ENCODE measurements at places on chromosomes 1 and 21. TPM values are rescaled to one million over a fixed set of nuclear protein-coding genes. Genes with fewer than 3 reads are reported as not detected.

GRCh38 chr1:42145764-42146625, 7.2 kb upstream of the GUCA2B start:
- H3K36me3 ChIP-seq = no peaks in the 10 kb centered on the region
- H3K4me3 ChIP-seq = no peak overlapping the region
- DNase-seq = no peak
- peaks cover 17% of the 10 kb centered on the region for H3K27me3 ChIP-seq
- no peaks in the 10 kb centered on the region for H3K4me1 ChIP-seq

DNA sequence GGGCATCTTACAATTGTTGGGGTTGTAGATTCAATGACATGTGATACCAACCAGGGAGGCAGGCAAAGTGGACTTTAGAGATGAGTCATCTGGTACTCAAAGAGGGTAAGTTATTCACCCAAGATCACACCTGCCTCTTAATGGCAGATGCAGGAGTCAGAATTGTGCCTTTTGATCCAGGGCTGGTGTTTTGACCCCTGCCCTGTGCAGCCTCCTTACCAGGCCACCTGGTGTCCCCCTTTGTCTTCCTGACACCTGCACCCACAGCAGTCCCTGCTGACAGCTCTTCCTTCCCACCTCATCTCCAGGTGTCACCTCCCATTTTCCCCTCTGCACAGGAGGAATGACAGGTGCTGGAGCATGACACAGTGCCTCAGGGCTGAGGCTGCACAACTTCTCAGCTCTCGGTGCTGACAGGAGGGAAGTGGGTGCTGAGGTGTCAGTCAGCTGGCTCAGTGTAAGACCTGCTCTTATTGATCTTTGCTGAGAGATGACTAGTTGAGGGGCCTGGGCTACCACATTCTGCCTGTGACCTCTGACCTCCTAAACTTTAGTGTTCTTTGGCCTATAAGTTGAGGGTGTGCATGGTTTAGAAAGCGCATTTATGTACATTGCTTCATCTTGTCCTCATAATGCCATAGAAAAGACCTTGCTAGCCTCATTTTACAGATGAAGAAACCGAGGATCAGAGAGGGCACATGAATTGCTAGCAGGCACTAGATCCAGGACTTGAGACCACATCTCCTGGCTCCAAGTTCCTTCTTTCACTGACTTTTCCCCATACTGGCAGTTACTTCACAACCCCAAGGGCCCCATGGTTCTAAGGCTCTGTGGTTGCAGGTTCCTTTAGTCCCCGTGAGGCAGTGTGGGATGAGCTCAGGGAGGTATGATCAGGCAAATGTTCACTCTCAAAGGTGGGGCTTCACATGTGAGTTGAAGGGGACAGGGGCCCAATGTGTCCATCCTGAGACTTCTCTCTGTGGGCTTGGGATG, 31.3 kb downstream of the CACNA1E start:
- no peak for DNase-seq
- H3K4me1 ChIP-seq = no peaks in the 10 kb centered on the region
- no peaks in the 10 kb centered on the region for H3K36me3 ChIP-seq
- no peak overlapping the region for H3K4me3 ChIP-seq
- H3K27me3 ChIP-seq = no peaks in the 10 kb centered on the region

GRCh38 chr1:85976516-85977205, 179.9 kb downstream of the COL24A1 start:
- DNase-seq = no peak
- no peaks in the 10 kb centered on the region for H3K27me3 ChIP-seq
- no peak overlapping the region for H3K4me3 ChIP-seq
- H3K27ac ChIP-seq = no peak overlapping the region

EFHD2 gene
- 34.4 TPM for total RNA-seq

GRCh38 chr1:116571215-116571919, 541 bp upstream of the CD58 start:
- peak overlapping the region; percentile 98 for H3K27ac ChIP-seq
- no peaks in the 10 kb centered on the region for H3K36me3 ChIP-seq

DNA sequence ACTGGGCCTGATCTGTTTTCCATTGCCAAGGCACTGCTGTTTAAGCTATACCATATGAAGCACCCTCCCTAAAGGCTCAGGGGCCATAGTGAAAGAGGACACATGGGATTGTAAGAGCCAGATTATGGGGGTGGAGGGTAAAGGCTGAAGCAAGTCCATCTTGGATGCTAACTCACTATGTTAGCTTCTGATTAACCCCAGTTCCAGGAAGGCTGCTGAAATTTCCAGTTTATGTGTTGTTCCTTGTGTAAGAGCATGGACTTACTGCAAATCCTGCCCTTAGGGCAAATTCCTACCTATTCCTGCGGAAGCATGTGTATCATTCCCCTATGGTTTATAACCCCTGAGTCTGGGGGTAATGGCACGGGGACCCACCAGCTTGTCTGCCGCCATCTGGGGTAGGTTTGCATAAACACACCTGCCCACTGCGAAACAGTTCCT, 91.8 kb upstream of the SERBP1 start:
- H3K4me1 ChIP-seq = no peaks in the 10 kb centered on the region
- no peaks in the 10 kb centered on the region for H3K36me3 ChIP-seq
- H3K27me3 ChIP-seq = no peaks in the 10 kb centered on the region
- peak; percentile 26 for DNase-seq
- H3K27ac ChIP-seq = no peak overlapping the region

DNA sequence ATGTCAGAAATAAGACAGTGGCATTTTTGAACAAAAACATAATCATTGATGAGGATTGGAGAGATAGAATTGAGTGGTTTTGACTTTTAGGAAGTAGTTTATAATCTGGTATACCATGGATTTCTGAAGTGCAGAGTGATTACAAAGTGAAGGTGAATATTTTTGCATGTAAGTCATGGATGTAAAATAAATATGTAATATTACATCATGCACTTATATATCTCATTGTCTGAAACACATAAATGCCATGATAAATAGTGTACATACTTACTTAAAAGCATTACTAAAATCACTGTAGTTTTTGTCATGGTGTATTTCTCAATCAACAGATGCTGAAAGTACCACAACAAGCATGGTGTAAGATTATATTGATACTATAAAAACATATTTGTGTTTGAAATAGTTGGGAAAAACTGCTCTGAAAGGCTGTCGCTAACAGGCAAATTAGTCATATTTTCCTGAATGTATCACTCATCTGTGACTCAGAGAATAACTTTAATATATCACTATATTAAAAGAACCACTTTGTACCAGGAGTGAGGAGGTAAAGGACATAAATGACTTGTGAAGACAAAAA, 24.8 kb upstream of the RGS18 start:
- no peaks in the 10 kb centered on the region for H3K4me1 ChIP-seq
- H3K4me3 ChIP-seq = no peak overlapping the region
- no peaks in the 10 kb centered on the region for H3K27me3 ChIP-seq
- H3K27ac ChIP-seq = no peak overlapping the region
- no peak for DNase-seq

GRCh38 chr1:200729863-200730262, 8.8 kb upstream of the CAMSAP2 start:
- no peaks in the 10 kb centered on the region for H3K27me3 ChIP-seq
- no peaks in the 10 kb centered on the region for H3K4me1 ChIP-seq
- no peak overlapping the region for H3K27ac ChIP-seq
- no peak for DNase-seq

DNA sequence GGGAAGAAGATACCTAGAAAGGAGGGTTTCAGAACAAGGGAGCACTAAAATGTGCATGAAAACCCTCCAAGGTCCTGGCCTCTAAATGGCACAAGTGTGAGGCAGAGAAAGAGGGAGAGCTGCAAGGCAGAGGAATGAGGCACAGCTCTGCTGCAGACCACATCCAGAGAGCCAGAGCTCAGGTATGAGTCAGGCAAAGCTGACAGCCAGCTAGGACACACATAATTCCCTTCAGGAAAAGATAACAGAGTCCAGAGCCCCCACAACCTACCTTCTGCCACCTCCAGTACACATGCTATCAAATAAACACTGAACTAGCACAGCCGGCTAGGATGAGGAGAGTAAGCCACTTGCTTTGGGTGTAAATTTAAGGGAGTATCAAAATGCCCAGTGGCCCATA, 62.2 kb downstream of the HSF2BP start:
- H3K27ac ChIP-seq = peak overlapping the region; percentile 74
- peaks cover 47% of the 10 kb centered on the region for H3K4me1 ChIP-seq
- H3K4me3 ChIP-seq = no peak overlapping the region
- peak; percentile 71 for DNase-seq
- H3K36me3 ChIP-seq = no peaks in the 10 kb centered on the region
- no peaks in the 10 kb centered on the region for H3K27me3 ChIP-seq

- no peaks in the 10 kb centered on the region for H3K27me3 ChIP-seq
- DNase-seq = no peak
- H3K4me1 ChIP-seq = peaks cover 7% of the 10 kb centered on the region
- no peaks in the 10 kb centered on the region for H3K36me3 ChIP-seq
- H3K4me3 ChIP-seq = no peak overlapping the region
Measured at GRCh38 chr1:185568155-185569123, 165.8 kb upstream of the HMCN1 start.

PINK1 gene
- 60.5 TPM for total RNA-seq

SAMD11 gene
- total RNA-seq = 10.2 TPM

DNA sequence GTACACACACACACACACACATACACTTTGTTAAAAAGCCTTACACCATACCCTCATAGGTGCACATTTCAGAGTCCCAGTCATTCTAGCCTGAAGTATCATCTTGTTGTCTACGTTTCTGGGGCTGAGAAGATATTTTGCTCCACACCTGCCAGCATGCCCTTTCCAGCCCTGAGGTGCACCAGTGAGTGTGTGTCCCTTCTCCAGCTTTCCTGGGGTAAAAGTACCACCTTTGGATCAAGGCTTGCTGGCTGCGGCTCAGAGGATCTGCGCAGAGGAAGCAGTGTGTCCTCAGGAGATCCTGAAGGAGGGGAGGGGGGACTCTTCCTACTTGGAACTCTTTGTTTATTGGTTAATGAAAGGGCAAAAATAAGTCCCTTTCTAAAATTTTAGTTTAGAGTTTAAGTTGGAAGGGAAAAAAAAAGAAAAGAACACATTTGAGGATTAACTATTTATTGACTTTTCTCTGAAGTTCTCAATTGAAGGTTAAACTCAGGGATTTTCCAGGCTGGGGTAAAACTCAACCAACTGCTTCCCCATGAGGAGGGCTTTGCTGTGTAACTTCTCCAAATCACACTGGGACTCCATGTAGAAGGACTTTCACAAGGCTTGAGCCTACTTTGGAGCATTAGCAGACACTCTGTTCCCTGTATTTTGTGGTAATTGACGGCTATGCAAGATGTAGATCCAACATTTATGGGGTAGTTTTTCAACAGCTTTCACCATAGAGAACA, 200.3 kb upstream of the SGIP1 start:
- DNase-seq = no peak
- no peaks in the 10 kb centered on the region for H3K27me3 ChIP-seq
- H3K36me3 ChIP-seq = no peaks in the 10 kb centered on the region
- H3K4me3 ChIP-seq = no peak overlapping the region

GRCh38 chr1:62265956-62266935, 53.0 kb downstream of the KANK4 start:
- no peak overlapping the region for H3K27ac ChIP-seq
- H3K27me3 ChIP-seq = no peaks in the 10 kb centered on the region
- H3K36me3 ChIP-seq = no peaks in the 10 kb centered on the region
- peaks cover under 1% of the 10 kb centered on the region for H3K4me1 ChIP-seq
- H3K4me3 ChIP-seq = no peak overlapping the region
- DNase-seq = no peak

RASSF5 gene
- 2.0 TPM for total RNA-seq

DNA sequence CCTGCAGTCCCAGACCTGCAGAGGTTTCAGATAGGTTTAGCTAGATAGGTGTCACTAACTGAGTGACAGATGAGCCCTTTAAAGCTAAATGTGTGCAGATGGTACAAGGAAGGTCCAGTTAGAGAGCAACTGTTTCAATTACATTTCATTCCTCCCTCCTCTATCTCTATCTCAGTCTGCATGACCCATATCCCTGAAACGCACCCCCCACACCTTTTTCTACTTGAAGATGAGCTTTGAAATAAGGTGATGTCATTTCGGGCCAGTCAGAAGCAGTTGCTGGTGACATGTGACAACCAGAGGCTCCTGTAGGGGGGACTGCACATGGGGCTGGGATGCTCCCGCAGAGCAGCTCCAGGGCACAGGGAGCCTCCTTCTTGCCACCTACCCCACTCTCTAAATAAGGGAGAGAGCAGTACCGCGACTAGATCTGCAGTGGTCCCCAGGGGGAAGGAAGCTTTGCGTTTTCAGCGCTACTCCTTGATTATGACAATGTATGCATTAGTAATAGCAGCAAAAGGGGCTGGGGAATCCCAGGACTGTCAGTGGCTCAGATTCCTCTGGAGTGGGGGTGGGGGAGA, 4.3 kb downstream of the ATP8B2 start:
- no peaks in the 10 kb centered on the region for H3K27me3 ChIP-seq
- no peak for DNase-seq
- H3K4me3 ChIP-seq = no peak overlapping the region
- H3K36me3 ChIP-seq = no peaks in the 10 kb centered on the region
- no peak overlapping the region for H3K27ac ChIP-seq

DNA sequence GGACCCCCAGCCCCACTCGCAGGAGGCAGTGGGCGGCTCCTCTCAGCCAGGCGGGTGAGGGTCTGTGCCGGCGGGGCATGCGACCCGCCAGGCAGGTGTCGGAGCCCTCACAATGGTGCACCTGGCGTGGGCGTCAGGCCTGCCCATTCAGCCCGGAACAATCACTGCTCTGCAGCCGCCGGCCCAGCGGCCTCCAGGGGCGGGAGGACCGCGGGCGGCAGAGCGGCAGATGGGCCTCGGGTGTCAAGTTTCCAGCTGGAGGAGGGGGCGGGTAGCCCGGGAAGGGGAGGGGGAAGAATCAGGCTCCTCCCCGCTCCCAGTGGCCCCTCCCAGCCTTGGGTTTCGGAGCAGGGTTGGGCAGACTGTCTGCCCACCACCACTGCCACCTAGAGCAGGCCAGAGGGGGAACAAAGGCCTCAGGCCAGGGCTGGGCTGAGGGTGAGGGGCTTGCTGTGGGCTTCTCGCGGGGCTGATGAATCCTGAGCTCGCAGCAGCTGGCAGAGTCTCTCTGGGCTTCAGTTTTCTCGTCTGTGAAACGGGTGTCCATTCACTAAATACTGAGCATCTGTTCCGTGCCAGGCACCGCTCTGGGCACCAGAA, 39.5 kb upstream of the CASZ1 start:
- no peak overlapping the region for H3K27ac ChIP-seq
- DNase-seq = peak; percentile 85
- no peaks in the 10 kb centered on the region for H3K36me3 ChIP-seq
- peaks cover 9% of the 10 kb centered on the region for H3K27me3 ChIP-seq
- peaks cover 5% of the 10 kb centered on the region for H3K4me1 ChIP-seq
- H3K4me3 ChIP-seq = no peak overlapping the region

CRYBG2 gene
- total RNA-seq = 7.1 TPM

AMY2B gene
- 21.5 TPM for total RNA-seq

GRIK3 gene
- total RNA-seq = under 0.01 TPM

DNA sequence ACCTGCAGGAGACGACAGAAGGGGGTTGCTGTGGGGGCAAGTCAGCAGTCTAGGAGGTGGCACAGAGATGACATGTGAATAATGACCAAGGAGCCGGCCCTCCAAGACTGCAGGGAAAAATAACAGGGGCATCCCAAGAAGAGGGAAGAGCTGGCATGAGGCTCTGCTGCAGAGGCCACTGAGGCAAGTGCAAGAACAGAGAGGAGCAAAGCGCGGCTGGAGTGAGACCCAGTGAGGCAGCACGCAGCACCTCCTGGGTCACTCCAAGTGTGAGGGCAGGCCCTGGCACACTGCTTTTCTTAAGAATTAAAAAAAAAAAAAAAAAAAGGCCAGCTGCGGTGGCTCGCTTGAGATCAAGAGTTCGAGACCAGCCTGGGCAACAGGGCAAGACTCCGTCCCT, 80.1 kb downstream of the SLC66A1 start:
- peaks cover 26% of the 10 kb centered on the region for H3K4me1 ChIP-seq
- no peaks in the 10 kb centered on the region for H3K27me3 ChIP-seq
- no peak for DNase-seq
